Epithelial cell of esophagus (primary cell): ENCODE measurements at places on chromosomes 1 and 21.
A peak's percentile ranks its signal among the peaks of the same experiment; 100 is the strongest.

DNA sequence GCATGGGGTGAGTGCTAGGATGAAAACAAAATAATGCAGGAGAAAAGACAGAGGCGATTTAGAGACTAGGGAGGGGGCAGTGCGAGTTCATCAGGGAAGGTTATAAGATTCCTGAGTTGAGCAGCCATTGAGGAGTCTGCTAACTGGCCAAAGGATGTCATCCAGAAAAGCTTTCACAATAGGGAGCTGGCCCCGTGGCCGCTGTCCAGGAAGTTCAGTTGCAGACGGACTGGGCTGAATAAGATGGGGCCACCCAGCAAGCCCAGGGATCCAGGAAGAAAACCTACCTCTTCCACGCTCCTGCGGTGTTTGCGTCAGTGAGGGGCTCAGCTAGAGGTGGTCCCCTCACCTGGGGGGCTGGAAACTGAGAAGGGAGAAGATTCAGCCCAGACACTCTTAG lies 4.0 kb upstream of the PKP1 start:
- no peak for DNase-seq

DNA sequence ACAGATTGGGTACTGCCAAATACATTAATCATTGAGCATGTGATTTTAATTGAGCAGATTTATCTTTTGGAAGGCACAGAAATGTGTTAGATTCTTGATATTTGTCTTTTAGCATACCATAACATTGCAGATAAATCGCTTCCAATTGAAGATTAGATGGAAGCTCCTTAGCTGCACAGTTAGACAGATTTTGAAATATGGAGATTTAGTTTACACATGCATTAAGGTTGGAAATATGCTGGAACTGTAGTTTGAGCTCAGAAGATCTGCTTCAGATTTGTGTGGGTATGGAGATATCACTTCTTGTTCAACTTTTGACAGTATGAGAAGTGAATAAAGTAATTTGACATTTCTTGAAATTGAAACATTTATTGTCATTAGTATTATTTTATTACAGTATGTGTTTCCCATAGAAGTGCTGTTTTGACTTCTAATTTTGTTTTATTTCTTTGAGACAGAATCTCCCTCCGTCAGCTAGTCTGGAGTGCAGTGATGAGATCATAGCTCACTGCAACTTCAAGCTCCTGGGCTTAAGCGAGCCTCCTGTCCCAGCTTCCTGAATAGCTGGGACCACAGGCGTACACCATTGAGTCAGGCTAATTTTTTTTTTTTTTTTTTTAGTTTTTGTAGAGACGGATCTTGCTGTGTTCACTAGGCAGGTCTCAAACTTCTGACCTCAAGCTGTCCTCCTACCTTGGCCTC lies 29.1 kb downstream of the THRAP3 start:
- DNase-seq: no peak

GRCh38 chr1:171985639-171986038 lies 144.3 kb downstream of the DNM3 start:
- peak; percentile 19 for DNase-seq

- no peak for DNase-seq
Observed at GRCh38 chr1:28291711-28292110, 32.4 kb downstream of the SESN2 start.

DNA sequence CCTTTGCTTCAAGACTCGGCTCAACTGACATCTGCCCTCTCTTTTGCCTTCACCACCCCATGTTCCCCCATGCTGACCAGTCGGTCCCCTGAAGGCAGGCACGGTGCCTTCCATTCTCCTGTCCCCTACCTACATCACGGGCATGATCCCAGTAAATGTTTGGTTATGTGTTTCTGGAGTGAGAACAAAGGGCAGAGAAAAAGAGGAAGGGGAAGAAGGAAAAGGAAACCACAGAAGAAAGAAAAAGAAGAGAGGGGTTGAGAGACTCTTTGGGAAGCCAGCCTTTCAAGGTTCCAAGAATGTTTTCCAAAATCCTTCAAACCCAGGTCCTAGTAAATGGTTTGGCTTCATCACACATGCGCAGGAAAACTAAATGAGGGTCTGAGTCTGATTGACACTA lies 84.9 kb downstream of the CDC7 start:
- no peak for DNase-seq

DNA sequence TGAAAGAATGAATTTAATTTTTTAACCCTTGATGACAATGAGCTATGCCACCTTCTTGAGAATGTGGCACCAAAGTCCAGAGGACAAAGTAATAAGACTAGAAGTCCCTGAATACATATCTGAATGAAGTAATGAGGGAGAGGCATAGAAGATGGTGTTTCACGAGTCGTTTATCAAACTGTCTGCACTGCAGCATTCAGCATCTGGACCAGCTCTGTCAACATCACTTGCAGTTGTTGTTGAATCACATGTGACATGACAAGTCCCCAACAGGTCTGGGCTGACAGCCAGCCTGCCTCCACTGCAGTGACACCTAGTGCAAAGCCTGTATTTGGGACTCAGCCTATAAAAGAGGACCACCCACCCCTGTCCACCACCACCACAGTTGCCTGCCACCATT lies 17.3 kb upstream of the GALNT2 start:
- no peak for DNase-seq

GRCh38 chr1:65178235-65178634 lies 30.2 kb downstream of the AK4 start:
- DNase-seq: no peak

DNA sequence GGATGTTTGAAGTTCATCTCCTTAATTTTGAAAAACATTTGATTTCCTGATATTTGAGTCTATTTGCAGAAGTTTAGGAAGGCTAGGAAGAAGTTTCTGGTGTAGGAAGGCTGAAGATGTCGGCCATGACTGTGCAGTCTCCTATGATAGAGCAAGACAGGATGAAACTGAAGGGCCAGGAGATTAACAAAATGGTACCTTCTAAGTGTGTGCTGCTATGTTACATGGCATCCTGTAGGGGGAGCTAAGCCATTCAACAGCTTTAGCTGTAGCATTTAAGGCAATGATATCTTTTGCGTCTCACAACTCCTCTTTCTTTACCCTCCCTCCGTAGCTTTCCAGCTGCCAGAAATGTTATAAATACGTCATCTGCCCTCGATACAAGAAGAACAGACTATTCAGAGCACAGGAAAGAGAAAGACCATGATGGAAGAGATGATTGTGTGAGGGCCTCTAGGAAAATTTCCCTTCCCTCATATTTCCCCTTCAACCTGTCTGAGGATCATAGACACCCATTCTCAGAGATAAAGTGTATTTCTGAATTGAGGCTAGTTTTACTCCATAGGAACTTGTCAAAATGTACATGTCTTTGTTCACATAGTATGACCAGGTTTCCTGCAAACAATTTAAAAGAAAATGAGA lies 61.1 kb downstream of the XCL1 start:
- DNase-seq: peak; percentile 67

DNA sequence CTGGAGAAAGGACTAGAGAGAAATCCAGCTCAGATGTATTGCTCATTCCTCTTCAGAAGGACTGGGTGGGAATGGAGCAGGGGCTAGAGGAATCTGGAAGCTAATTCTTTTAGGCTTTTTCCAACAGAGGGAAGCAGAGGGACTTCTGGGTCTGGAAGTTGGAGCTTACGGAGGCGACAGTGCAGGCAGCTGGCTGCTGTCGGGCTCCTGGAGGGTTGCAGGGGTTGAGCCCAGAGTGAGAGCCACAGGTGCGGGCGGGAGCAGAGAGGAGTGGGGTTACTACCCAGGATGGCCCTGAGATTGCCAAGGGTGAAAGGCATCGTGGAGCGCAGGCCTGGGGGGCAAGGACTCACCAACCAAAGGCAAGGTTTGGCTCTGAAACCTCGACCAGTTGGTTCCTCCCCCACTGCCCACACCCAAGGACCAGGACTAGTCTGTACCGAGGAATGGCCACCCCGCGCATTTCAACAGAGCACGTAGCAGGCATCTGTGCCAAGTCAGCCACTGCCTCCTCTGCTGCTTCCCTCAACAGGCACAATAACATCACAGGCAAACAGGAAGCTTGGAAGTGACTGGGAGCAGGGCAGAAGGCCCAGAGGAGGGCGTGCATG lies 22.7 kb upstream of the EDN2 start:
- no peak for DNase-seq

DNA sequence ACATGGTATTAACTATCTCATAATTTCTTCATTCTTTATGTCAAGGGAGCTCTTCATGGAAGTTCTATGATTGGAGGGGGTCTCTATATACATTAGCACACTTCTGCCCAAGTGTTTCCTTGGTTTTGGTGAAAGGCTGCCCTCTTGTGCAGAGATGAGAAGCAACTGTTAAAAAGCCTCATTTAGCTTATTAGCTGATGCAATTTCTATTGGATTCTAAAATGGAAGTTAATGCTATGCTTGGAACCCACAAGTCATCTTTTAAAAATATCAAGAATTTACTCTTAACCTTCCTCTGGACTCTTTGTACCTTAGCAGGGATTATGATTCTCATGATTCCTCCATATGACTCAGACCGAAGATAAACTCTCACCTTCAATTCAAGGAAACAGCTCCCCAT lies 328.9 kb downstream of the PTBP2 start:
- no peak for DNase-seq

DNA sequence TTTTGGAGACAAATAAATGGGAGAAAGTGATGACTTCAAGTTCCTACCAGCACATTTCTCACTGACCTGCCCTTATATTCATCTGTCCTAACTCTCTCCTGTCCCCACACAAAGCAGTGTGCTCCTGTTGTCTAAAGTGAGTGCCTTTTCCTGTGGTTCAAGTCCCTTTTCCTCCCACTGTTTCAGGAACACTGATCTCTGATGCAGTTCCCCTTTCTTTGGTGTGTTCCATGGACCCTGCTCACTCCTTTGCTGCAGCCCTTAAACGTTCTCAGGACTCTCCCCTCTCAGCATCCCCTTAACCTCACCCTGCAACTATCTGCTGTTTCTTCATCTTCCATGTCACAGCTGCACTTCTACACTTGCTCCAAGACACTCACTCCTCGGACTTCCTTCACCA lies 195.8 kb upstream of the ETV3 start:
- DNase-seq: no peak

DNA sequence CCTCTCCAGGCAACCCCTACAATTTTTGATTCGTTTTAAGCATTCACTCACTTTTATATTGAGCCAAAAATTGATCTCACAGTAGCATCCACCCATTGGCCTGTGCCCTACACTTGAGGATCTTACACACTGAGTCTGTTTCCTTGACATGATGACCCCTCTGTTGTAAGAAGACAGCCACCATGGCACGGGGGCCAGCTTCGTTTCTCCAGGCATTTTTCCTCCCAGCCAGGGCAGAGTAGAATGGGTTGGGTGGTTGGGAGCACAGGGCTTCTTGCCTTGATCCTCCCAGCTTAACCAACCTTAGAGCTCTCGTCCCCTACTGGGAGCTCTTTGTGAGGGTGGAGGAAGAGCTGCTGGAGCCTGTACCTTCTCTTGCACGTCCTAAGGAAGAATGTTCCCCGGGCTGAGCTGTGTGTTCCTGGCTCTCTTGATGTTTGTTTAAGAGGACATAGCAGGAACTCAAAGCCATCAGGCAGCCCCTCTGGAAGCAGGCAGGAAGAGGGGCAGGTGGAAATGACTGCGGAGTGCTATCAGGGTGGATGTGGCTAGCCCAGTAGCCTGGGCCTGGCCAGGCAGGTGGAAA lies 213.2 kb upstream of the TMEM51 start:
- no peak for DNase-seq

DNA sequence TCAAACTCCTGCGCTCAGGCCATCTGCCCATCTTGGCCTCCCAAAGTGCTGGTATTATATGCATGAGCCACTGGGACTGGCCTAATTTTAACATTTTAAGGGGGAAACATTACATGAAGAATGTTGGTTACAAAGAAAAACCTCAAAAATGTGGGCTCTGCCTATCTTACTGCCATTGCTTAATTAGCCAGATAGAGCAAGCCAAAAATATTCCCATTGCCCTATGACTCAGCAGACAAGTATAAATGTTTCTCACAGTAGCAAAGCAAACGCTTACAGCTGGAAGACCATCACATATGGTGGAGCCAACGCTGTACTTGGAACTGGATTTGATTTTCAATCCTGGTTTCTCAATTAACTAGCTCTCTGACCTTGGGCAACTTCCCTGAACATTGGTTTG lies 502.0 kb downstream of the SMYD3 start:
- DNase-seq: peak; percentile 69

DNA sequence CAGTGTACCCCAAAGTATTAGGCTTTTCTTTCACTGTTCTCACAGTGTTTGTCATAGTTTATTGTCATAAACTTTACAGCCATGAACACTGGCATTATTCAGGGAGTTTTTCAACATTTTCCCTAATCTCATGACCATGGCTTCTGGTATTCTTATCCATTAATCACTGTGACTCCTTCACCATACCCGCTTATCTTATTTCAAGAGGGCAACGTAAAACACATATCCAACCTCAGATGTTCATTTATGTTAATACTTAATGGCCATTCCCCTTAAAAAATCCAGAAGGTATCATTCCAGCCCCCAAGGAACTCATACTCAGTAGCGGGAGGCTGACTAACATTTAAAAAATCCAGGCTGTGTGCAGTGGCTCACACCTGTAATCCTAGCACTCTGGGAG lies 78.5 kb upstream of the RGS4 start:
- no peak for DNase-seq

- DNase-seq: peak; percentile 97
Observed at GRCh38 chr1:207848234-207848633, 62.7 kb downstream of the CD34 start.

- peak; percentile 96 for DNase-seq
Observed at GRCh38 chr1:16981269-16981849, 939 bp upstream of the MFAP2 start.

DNA sequence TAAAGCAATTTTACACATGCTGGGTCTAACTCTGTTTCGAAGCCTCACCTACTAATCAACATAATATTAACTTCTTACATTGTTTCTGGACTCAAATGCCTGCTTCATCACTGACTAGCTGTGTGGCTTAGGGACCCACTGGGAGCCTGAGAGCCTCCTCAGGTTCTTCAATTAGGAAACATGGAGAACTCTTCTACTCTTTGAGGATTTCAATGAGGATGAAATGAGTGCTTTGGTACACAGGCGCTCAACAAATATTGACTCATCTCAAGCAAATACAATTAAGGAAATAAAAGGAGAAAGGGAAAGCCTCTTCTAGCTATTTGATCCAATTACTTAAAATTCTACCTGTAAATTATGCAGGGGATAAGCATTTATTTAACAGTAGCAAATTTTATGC lies 84.4 kb upstream of the JAK1 start:
- no peak for DNase-seq

GRCh38 chr1:156281281-156281680 lies 1.3 kb downstream of the SMG5 start:
- DNase-seq: peak; percentile 38

DNA sequence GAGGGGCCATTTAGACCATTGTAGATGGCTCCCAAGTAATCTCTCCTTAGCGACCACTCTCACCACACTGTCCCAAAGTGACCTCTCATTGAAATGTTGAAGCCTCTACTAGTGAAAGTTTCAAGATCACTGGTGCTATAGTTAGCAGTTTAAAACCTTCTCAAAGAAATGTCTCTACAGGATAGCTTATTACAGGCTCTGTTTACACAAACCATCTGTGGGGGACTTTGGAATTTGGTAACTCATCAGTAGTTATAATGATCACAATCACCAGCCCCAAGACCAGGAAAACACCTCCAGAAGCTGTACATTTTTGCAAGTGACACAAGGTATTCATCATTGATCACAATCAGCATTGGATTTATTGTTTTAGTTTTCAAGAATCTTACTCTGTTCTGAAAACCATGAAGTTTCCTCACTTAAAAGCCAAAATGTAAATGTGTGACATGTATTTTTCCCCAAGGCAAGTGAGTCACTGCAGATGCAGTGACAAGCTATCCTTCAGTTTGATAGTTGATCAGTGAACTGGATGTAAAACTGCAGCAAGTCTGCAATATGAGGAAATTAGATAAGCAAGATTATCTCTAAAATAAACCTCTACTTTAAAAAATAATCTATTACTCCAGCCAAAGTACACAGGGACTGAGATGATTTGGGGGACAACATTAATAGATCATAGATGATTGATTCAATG lies 41.9 kb downstream of the C21orf91 start:
- DNase-seq: peak; percentile 11
